ENCODE measurements at places on chromosomes 4 and X. TPM values are rescaled to one million over a fixed set of nuclear protein-coding genes. Genes with fewer than 3 reads are reported as not detected.
A peak's percentile ranks its signal among the peaks of the same experiment; 100 is the strongest.

- DNase-seq = no peak
These were observed 131.6 kb downstream of the PDS5A start for GRCh38 chr4:39846120-39846519.

The DMRTC1 gene
- total RNA-seq = not detected

- DNase-seq = peak; percentile 50
These were observed 53.8 kb downstream of the VSIG4 start for GRCh38 chrX:65985922-65986588.

- no peak for DNase-seq
These were observed 286.9 kb downstream of the PACRGL start for GRCh38 chr4:20987191-20987590.

All from K562 (cell line).